ENCODE measurements at places on chromosomes 2 and 18. TPM values are rescaled to one million over a fixed set of nuclear protein-coding genes. Genes with fewer than 3 reads are reported as not detected.
A peak's percentile ranks its signal among the peaks of the same experiment; 100 is the strongest.

DNA sequence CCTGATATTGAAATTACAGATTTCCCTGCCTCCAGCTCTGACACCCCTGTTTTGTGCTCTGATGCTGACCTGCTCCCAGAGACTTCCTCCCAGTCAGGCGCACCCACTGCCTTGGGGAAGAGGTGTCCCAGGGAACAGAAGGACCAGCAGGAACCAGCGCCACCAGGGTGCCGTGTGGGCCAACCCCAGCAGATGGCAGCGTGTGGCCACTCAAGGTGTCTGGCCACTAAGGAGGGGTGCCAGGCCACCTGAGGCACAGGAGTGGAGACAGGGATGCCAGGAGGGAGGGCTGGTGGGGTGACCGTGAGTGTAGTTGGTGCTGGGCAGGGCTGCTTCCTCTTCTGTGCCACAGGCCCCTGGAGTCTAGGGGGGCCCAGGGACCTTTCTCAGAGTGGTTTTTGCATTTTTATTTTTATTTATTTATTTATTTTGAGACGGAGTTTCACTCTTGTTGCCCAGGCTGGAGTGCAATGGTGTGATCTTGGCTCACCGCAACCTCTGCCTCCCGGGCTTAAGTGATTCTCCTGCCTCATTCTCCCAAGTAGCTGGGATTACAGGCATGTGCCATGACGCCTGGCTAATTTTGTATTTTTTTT is 56.0 kb downstream of the TEX44 start:
- no peaks in the 10 kb centered on the region for H3K27me3 ChIP-seq
- H3K27ac ChIP-seq, result no peak overlapping the region
- peaks cover 3% of the 10 kb centered on the region for H3K4me1 ChIP-seq

APOB gene
- 0.28 TPM for total RNA-seq

UGT1A8 gene
- total RNA-seq, result not detected

ATOH8 gene
- 38.6 TPM for total RNA-seq

- no peak for DNase-seq
- no peaks in the 10 kb centered on the region for H3K27me3 ChIP-seq
- peak overlapping the region; percentile 92 for H3K4me3 ChIP-seq
- peak overlapping the region; percentile 96 for H3K27ac ChIP-seq
Measured at GRCh38 chr2:26345283-26345544, 729 bp upstream of the SELENOI start.

DSC2 gene
- total RNA-seq, result 13.5 TPM

DNA sequence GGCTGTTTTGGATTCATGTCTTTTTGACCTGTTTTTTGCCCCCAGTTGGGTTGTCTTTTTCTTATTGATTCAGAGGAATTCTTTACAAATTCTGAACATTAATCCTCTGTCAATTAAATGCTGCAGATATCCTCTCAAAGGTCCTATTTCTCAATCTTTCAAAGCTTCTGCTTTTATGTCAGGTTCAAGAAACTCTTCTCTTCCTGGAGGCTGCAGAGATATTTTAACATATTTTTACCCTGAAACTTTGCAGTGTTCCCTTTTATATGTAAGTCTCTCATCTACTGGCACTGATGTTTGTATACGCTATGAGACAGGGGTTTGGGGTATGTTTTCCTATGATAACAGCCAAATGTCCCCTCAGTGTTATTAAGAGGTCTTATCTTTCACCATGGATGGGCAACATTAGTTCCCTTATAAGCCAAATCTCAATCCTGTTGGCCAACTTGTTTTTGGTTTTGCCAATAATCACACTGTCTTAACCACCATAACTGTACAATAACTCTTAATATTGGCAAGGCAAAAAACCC is 159.3 kb downstream of the HDAC4 start:
- peaks cover 9% of the 10 kb centered on the region for H3K4me1 ChIP-seq
- DNase-seq, result no peak
- no peak overlapping the region for H3K4me3 ChIP-seq
- H3K27me3 ChIP-seq, result no peaks in the 10 kb centered on the region

- DNase-seq, result no peak
- no peak overlapping the region for H3K27ac ChIP-seq
- no peak overlapping the region for H3K4me3 ChIP-seq
- H3K36me3 ChIP-seq, result no peaks in the 10 kb centered on the region
- H3K27me3 ChIP-seq, result no peaks in the 10 kb centered on the region
- H3K4me1 ChIP-seq, result no peaks in the 10 kb centered on the region
Measured at GRCh38 chr2:105629634-105630033, 115.1 kb upstream of the NCK2 start.

All from lung (tissue), 17 donors.